Spleen (tissue), 13 donors: ENCODE measurements at places on chromosomes 7 and 10. TPM values are rescaled to one million over a fixed set of nuclear protein-coding genes. Genes with fewer than 3 reads are reported as not detected.

GRCh38 chr10:20288060-20288459 lies 471.8 kb downstream of the PLXDC2 start:
- DNase-seq: no peak

GRCh38 chr10:4334015-4334414 lies 492.0 kb upstream of the AKR1E2 start:
- no peak for DNase-seq

DNA sequence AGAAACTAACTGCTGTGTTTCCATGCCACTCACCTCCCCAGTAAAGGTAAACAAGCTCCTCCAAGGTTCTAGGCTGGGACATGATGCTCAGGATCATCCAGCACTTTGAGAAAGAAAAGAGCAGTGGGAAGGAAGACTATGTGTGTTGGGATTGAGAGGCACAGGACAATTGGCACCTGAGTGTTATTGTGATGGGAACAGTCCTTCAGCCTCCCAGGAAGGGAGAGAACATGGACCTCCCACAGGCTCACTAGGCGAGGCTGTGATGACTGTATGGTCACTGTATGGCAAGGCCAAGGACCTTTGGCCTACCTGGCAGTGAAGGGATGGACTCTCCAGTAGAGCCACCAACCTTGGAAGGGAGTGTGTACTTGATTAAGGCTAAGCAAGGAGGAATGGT lies 123.2 kb upstream of the UNC5B start:
- no peak for DNase-seq

GRCh38 chr7:68682910-68683309 lies 915.4 kb upstream of the AUTS2 start:
- DNase-seq: no peak

- DNase-seq: no peak
Observed at GRCh38 chr7:127594490-127594889, 954 bp downstream of the FSCN3 start.

GRCh38 chr7:134792968-134793367 lies 13.5 kb downstream of the CALD1 start:
- no peak for DNase-seq

GRCh38 chr7:102433219-102434038 lies at the start of gene ORAI2:
ORAI2 (plus strand) TSS chr7:102433575; CDS start chr7:102438957, 5,382 bp downstream.
- DNase-seq: peak; percentile 98

- DNase-seq: no peak
Observed at GRCh38 chr10:85617751-85618546, 748.6 kb downstream of the GRID1 start.

DNA sequence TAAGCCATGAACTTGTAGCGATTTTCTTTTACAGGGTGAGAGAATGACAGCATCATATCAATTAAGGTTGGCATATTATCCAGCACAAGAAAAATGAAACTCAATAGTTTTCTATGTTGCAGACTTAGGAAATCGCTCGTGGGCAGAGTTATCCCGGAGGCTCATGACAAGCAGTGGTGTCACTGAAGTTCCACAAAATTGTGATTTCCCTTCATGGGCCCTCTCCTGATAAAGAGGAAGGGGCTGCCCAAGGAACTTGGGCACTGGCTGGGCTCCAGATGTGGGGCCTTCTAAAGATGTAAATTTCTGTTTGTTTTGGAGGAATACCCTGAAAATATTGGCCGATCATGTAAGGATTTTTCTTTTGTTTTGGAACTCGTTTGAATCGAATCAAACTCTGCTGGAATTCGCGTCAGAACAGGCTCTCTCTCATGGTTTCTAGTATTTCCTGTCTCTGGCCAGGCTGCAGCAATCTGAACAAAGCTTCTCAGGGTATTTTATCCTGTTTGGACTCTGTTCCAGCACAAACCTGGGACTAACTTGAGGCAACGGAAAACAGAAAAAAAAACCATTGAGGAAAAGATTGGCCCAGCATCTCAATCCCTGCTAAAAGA lies 340.6 kb upstream of the NRP1 start:
- DNase-seq: no peak

GRCh38 chr10:129474642-129475041 lies 7.6 kb downstream of the MGMT start:
- DNase-seq: no peak

DNA sequence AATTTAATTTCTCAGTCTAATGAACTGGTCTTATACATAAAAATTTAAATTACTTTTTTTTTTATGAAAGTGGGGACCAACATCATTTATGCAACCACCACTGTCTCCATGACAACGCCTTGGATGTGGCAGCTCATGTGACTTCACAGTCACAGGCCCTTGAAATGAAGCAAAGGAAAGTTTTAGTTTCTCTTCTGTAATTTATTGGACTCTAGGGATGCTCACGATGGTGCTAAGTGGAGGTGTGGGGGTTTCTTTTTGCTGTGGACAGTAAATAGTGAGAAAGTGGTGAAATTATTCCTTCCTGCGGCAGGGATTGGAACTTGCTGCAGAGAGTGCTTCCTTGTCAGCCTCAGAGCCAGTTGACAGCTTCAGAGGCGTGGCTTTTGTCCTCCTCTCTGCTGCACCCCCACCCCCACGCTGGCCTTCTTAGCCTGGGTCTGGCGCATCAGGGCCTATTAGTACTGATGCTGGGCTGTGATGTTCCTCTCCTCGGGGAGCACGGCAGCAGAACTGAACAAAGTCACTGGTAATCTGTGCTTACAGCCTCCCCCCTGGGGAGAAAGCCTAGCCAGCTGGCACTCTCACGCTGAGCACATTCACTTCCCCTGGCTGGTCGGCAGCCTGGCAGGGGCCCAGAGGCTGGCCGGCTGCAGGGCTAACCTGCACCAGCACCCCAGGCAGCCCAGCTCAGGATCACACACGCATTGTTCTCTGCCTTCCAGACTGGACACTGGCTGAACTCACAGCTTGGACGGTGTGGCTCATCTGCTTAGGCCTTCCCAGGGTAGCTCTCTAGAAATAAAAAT lies 517.5 kb upstream of the GALNT17 start:
- DNase-seq: peak; percentile 81

GRCh38 chr10:131350245-131350644 lies 38.7 kb upstream of the TCERG1L start:
- DNase-seq: no peak

- no peak for DNase-seq
Observed at GRCh38 chr10:72564596-72564995, 61.3 kb downstream of the MICU1 start.

DNA sequence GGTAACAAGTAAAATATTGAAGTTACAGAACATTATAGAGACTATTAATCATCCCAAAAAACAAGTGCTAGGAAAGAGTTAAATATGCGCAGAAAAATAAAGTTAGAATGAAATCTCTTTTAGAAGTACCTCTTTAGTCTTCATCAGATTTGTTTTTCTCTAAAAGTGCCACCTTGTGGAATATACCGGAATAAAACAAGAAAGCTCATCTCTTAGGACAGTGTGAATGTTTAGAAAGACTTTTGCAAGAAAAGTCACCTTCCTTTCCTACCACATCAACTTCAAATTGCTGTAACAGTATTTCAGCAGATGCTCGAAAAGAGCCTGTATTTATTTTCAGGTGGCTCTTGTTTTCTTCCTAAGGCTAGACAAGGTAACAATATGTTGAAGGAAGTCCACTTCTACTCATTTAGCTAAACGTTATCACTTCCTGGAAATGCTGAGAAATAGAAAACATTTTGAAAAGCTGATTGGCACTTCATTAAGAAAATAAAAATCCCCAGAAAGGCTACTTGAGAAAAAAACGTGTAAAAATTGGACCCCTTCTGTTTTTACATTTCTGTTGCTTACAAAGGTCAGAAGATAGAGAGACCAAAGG lies 19.8 kb upstream of the FAM133B start:
- DNase-seq: no peak

DNA sequence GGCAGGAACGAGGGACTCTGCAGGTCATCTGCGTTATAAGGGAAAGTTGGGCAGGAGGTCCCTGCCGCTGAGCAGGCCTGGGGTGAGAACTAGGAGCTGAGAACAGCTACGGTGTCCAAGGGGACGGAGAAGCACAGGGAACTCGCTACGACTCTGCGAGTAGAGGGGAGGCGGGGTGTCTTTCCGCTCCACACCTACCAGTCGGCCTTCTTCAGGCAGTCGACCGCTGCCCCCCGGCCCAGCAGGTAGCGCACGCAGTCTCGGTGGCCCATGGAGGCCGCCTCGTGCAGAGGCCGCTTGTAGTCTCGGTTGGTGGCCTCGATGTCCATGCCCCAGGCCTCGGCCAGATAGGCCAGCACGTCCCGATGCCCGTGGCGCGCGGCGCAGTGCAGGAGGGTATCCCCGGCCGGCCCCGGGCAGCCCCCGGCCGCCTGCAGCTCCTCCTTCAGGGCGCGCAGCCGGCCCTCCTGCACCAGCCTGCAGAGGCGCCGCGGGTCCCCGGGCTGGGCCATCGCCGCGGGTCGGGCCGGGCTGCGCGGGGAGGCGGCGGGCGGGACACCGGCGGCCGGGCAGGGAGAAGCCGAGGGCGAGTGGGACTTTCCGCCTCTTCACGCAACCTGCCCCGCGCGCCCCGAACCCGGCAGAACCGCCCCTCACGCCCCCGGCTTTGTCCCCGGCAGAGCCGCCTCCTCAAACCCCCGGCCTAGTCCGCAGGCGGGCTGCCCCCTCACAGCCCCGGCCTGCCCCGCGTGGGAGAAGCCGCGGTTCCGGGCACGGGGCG lies 660 bp downstream of the ANKRD16 start:
- DNase-seq: peak; percentile 91

GRCh38 chr7:27101957-27102580 lies 414 bp downstream of the HOXA2 start:
- DNase-seq: no peak

GRCh38 chr7:2645274-2645868 lies 13.6 kb downstream of the TTYH3 start:
- peak; percentile 91 for DNase-seq

- no peak for DNase-seq
Observed at GRCh38 chr10:75462865-75463264, 31.4 kb downstream of the LRMDA start.

DNA sequence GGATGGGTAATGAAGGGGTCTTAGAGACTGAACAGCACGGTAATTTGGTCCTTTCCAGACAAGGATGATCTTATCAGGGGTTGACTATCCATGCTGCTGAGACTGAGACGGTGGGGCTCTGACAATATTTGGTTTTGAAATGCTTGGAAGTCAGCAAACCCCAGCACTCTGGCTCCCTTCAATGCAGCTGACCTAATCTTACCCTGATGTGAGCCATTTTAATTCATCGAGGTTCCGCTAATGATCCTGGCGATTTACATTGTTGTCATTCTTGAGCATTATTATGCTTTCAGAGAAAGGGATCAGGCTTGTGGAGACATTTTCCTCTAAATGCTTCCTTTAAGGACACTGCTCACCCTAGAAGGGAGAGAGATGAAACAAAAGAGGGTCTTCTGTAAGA lies 114.6 kb upstream of the BMPER start:
- no peak for DNase-seq

GRCh38 chr10:112838784-112839481 lies 111.1 kb upstream of the TCF7L2 start:
- DNase-seq: no peak

GRCh38 chr7:26709210-26709990 lies 155.0 kb downstream of the SKAP2 start:
- DNase-seq: no peak

- DNase-seq: no peak
Observed at GRCh38 chr10:133364645-133365431, 7.0 kb upstream of the FUOM start.

- DNase-seq: no peak
Observed at GRCh38 chr7:98317366-98318040, 36.0 kb downstream of the BRI3 start.

GRCh38 chr10:103442031-103442461 lies 10.1 kb downstream of the CALHM2 start:
- no peak for DNase-seq

DNA sequence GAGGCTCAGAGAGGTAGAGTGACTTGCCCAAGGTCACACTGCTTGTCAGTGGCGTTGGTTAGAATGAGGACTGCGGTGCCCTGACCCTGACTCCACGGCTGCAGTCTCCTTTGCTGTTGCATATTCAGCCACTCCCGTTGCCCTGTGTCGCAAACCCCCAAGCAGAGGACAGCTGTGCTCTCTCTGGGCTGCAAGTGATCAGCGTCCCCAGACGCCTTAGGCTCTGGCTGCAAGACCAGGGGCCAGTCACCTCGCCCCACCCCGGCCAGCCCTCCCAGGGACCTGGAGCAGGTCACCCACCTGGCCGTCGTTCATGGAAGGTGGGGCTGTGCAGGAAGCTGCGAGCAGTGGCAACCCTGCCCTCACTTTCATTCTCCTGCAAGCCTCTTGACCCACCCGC lies 51.7 kb upstream of the NANOS1 start:
- no peak for DNase-seq

- DNase-seq: no peak
Observed at GRCh38 chr10:110494532-110494931, 3.2 kb upstream of the DUSP5 start.

DNA sequence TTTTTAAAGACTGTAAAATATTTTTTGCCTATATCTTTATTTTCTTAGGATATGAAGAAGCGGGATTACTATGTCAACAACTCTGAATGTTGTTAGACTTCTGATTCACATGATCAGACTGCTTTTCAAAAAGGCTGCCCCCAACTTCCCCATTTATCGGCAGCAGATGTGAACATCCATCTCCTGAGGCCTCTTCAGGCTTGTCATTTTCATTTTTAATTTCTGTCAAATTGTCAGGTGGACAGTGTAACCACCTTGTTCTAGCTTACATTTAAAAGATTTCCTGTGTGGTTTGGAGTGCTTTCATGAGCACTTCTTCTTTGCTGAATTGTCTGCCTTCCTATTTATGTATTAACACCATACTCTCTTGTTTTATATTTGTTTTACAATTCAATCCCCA lies 78.8 kb upstream of the GSDME start:
- no peak for DNase-seq

Gene FAM180A
- 0.19 TPM for polyA plus RNA-seq

Gene PPP2R2D
- 21.0 TPM for polyA plus RNA-seq

Gene NUTM2D
- polyA plus RNA-seq: 8.1 TPM

Gene MAD1L1
- 118 TPM for polyA plus RNA-seq

Gene TES
- 34.9 TPM for polyA plus RNA-seq

Gene HNRNPA2B1
- polyA plus RNA-seq: 538 TPM

Gene SLC18A3
- polyA plus RNA-seq: not detected

Gene TRIL
- 0.96 TPM for polyA plus RNA-seq

Gene PDZD7
- polyA plus RNA-seq: 0.77 TPM

Gene ACSM6
- not detected for polyA plus RNA-seq

Gene DRGX
- not detected for polyA plus RNA-seq

Gene DPCD
- polyA plus RNA-seq: 4.4 TPM

Gene MAGI2
- 1.4 TPM for polyA plus RNA-seq

Gene ADAM22
- polyA plus RNA-seq: 0.64 TPM

Gene ASAH2B
- polyA plus RNA-seq: 1.1 TPM

Gene SNX8
- polyA plus RNA-seq: 48.8 TPM

Gene CNTNAP2
- polyA plus RNA-seq: 0.45 TPM
